ENCODE measurements at places on chromosomes 5 and 9.

DNA sequence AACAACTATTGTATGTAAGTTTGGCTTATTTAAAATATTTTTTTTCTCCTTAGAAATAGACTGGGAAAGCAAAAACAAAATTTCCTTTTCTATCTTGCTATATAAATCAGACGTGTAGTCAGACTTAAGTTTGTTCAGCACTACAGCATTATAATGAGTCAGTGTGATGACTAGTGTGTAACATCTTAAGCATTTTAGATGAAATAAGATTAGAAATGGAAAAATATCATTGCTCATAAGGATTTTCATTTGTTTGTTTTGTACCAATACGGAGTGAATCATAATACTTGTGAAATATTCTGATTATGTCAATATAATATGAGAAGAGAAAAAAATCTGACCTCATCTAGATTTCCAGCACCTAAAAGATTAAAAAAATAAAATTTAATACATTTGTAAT lies 64.7 kb upstream of the RICTOR start:
- no peak for DNase-seq

GRCh38 chr9:19379697-19380046 lies 364 bp downstream of the RPS6 start:
- no peak for DNase-seq

GRCh38 chr9:34689116-34689470 lies 2.0 kb downstream of the CCL19 start:
- no peak for DNase-seq

GRCh38 chr9:136798708-136799078 lies 2.6 kb downstream of the CCDC183 start:
- no peak for DNase-seq

GRCh38 chr5:167783145-167783817 lies 508.2 kb upstream of the WWC1 start:
- DNase-seq = no peak

DNA sequence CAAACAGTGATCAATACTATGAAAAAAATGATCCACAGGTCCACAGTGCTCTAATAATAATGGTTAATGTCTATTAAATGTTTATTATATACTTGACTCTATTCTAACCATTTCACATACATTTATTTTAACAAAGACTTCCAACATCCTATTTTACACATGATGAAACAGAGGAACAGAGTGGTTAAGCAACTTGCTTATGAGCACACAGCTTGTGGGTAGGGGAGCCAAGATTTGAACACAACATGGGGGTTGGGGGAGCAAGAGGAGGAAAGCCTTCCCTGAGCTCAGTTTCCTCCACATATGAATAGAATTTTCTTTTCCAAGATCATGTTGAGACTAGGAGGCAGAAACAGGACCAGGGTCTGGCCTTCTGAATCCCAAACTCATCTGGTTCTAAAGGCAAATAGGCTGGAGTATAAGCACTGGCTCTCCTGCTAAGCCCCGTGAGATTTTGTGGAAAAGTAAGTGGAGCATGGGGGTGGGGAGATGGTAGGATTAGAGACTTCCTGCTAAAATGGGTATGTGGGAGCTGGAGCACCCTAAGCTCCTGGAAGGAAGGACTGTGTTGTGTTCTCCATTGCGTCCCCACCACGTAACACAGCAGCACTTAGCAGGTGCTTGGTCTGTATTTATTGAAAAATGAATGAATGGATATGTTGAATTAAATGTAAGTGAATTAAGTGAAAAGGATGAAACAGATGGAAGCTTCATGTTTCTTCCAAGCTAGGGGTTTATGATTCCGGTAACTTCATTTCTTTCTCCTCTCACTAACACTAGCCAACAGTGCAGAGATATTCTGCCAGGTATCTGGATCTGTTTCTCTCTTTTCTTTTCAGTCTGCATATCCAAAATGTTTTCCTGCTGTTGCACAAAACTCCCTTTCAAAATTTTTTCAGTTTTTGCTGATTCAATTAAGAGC lies 26.9 kb upstream of the GALNT10 start:
- DNase-seq = no peak

DNA sequence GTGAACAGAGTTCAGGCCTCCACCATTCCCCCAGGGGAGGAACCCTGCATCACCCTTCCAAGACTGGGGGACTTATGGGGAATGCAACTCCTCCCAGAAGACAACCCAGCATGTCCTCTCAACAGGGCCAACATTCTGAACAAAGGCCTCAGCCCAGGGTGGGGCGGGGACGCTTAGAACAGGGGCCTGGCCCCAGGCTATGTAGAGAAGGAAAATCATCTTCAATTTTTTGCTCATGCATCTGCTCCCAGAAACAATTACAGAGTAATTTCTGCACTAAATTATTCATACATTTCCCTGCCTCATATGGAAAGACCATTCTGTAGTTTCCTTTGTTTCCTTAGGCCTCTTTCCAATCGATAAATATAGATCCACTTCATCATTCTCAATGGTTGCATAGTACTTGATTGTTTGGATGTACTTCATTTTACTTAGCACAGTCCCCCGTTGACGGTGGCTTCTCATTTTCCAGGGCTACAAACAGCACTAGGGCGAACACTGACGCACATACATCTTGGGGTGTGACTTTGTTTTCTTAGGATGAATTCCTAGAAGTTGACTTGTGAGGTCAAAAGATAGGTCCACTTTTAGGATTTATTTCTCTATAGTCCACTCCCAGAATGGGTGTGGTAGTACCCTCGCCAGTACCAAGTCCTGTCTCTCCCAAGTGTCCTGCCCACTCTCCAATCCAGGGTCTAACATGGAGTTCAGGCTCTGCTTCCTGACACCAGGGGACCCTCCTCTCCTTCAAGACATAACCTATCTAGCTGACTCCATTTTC lies 27.2 kb upstream of the SMU1 start:
- no peak for DNase-seq

DNA sequence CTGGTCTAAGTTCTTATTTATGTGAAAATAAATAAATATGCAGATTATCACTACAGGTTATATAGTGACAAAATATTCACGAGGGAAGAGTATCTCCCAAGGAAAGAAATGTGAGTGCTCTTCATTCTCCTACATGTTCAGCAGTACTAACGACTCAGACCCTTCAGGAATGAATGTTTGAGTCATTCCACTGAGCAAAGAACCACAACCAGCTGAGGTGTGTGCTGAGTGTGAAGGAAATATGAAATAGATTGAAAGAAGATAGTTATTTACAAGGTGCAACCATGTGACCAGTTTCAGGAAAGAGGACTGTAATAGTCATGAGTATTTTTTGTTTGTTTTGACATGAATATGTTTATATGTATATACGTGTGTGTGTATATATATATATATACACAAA lies 228.7 kb downstream of the TUSC1 start:
- no peak for DNase-seq

GRCh38 chr9:132802121-132802795 lies 75.8 kb downstream of the AK8 start:
- DNase-seq = no peak

- no peak for DNase-seq
Observed at GRCh38 chr9:122742003-122742402, at the start of gene OR1L6. OR1L6 (plus strand) TSS chr9:122742303; CDS start chr9:122749848, 7,545 bp downstream.

DNA sequence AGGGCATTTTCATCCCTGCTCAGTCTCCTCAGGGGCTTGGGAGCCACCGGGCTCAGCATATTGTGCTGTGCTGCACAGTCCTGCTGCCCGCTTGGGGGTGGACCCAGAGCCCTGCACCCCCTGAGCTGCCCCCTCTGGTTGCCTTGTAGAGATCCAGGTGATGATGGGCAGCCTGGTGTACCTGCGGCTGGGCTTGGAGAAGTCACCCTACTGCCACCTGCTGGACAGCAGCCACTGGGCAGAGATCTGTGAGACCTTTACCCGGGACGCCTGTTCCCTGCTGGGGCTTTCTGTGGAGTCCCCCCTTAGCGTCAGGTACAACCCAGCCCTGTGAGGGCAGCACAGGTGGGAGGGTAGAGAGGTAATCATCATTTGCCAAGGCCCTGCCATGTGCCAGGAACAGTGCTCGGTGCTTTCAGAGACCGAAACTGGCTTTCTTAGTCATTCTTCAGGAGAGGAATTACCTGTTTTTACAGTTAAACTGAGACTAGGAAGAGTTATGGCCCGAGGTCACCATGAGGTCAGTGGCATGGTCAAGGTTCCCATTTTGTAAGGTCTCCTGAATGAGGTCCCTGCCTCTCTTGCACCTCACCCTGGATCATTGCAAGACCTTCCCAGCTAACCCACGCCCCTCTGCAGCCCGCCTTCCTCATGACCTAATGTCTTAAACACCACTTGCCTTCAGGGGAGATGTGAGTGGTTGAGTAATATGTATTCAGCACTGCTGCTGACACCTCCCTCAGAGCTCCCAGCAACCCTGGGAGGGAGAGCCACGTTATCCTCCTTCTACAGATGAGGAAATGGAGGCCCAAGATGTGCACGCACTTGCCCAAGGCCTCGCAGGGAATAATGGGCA lies 7.5 kb downstream of the NHP2 start:
- no peak for DNase-seq

Data from esophagus squamous epithelium (tissue), 5 donors.